ENCODE measurements at places on chromosomes 2 and 18.

- peak; percentile 10 for DNase-seq
Measured at GRCh38 chr18:468955-469790, 31.3 kb downstream of the COLEC12 start.

DNA sequence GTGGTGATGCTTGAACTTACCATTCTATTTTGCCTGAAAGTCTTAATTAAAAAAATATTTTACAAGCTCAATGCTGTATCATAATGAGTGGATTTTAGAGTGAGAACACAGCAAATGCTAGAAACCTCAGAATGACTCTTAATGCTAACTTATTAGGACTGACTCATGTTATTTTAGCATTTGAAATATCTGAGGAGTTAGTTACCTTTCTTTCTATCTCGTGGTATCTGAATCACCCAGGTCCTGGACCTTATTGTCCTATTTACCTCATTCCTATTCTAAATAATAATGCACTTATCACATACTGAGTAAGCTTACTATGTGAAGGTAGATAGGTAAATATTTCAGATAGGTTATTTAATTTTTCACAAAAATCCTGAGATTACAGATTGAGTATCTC lies 70.7 kb downstream of the SOS1 start:
- DNase-seq = no peak

- no peak for DNase-seq
Measured at GRCh38 chr18:56516789-56517188, 121.6 kb downstream of the TXNL1 start.

- DNase-seq = peak; percentile 72
Measured at GRCh38 chr18:21363348-21363747, 121.3 kb downstream of the GREB1L start.

DNA sequence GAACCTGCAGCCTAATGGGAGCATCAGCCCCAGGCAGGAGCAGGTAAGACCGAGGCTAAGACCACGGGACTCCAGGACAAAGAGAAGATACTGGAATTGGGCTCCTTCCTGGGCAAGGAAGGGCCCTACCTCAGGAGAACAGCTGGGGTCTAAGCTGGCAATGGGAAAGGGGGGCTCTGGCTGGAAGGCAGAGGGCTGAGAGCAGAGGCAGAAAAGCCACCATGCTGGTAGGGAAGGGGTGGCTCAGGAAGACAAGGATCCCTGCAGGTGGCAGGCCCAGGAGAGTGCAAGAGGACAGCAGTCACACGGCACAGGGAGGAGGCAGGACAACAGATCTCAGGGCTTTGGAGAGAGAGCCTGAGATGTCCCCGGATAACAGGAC lies 203.5 kb downstream of the NDUFA10 start:
- DNase-seq = no peak

DNA sequence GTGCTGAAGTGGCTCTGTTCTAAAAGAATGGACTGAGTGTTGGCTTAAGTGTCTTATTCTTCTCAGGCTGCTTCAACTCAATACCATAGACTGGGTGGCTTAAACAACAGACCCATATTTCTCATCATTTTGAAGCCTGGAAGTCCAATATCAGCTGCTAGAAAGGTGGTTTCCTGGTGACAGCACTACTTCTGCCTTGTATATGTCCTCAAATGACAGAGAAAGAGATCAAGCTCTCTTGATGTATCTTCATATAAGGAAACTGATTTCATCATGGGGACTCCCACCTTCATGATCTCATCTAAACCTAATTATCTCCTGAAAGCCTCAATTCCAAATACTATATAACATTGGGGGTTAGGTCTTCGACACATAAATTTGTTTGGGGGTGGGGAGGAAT lies 449.7 kb upstream of the DSEL start:
- DNase-seq = no peak

- no peak for DNase-seq
Measured at GRCh38 chr2:25711675-25712354, 38.4 kb upstream of the DTNB start.

GRCh38 chr2:12265646-12266045 lies 451.1 kb upstream of the TRIB2 start:
- no peak for DNase-seq

DNA sequence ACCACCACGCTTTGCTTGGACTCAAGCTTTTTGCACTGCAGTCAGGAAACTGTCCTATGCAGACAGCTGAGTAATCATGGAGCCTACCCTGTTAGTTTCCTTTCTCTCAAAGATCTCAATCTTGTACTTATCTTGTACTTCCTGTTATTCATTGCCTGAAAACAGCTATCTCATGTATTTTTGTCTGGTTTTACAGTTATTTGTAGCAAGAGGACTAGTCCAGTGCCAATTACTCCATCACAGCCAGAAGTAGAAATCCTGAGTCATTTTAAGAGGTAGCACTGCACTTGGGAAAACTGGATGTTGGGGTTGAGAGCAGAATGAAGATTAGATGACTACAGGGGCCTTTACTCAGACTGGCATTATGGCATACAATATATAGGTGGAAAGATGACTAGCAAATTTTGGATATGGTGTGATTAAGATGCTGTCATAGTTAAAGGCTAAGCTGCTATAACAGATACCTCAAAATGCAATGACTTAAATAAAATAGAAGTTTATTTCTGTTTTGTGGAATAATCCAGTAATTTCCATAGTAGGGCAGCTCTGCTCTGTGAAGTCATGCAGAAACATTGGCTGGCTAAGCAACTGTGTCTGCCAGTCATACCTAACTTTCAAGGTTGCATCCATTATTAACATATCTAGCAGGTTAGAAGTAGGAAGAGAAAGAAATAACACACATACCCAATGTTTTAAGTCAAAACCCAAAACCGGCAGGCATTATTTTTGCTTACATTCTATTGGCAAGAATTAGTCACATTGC lies 21.1 kb upstream of the CHMP3 start:
- DNase-seq = no peak

DNA sequence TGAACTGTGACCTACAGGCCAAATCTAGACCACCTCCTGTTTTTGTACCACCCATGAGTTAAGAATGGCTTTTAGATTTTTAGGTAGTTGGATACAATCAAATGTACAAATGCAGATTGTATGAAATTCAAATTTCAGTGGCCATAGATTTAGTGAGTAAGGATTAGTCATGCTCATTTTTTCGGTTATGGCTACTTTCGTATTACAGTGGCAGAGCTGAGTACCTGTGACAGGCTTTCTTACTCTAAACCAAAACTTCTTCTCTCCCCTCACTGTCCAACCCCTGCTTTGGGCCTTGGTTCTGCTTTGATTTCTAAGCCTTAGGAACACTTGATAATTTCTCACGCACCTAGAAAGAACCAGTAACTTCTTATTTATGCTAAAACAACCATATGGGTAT lies 82.1 kb downstream of the CDC42EP3 start:
- DNase-seq = no peak

DNA sequence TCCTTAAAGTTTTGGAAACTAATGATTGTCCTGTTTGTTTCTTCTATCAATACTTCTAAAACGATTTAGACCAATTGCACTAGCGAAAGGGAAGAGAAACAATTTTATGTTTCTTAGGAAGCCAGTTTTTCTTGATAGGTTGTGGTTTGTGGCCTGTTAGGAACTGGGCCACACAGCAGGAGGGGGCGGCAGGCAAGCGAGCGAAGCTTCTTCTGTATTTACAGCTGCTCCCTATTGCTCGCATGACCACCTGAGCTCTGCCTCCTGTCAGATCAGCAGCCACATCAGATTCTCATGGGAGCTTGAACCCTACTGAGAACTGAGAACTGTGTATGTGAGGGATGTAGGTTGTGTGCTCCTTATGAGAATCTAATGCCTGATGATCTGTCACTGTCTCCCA lies 201.5 kb upstream of the PXDN start:
- DNase-seq = no peak

DNA sequence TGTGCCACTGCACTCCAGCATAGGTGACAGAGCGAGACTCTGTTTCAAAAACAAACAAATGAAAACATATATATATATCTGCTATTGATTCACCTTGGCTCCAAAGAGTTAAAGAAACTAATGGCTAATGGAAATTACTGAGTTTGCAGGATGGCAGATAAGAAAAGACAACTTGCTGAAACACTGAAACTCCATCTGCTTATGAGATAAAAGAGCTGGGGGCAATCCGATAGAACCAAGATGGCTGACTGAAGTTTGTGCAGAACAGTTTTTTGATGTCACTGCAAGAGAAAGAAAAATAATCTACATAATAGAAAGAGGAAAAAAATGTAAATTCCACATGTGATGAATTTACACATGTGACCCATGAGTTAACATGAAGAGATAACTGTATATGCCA lies 88.2 kb downstream of the LRATD1 start:
- DNase-seq = no peak

- DNase-seq = no peak
Measured at GRCh38 chr2:120471166-120471565, 125.2 kb downstream of the INHBB start.

- no peak for DNase-seq
Measured at GRCh38 chr2:132627536-132627935, 42.5 kb downstream of the LYPD1 start.

Data from NCI-H146 (cell line).